ENCODE measurements at places on chromosomes 12 and 14. TPM values are rescaled to one million over a fixed set of nuclear protein-coding genes. Genes with fewer than 3 reads are reported as not detected.

The PPM1H gene
- total RNA-seq, result 7.8 TPM

The ATXN7L3B gene
- 16.1 TPM for total RNA-seq

The TEP1 gene
- total RNA-seq, result 8.8 TPM

The BMP4 gene
- 1.6 TPM for total RNA-seq

The SOS2 gene
- 7.4 TPM for total RNA-seq

The NDRG2 gene
- 2.7 TPM for total RNA-seq

The SERPINA5 gene
- total RNA-seq, result 0.20 TPM

The KICS2 gene
- total RNA-seq, result 8.5 TPM

The ZNF140 gene
- total RNA-seq, result 11.3 TPM

The AKAP6 gene
- total RNA-seq, result 0.45 TPM

The PTPRB gene
- 0.75 TPM for total RNA-seq

The TRIM9 gene
- total RNA-seq, result 15.6 TPM

The COA8 gene
- 53.8 TPM for total RNA-seq

The NPFF gene
- total RNA-seq, result not detected

The STYK1 gene
- total RNA-seq, result 0.30 TPM

The PRH2 gene
- total RNA-seq, result not detected

The HELB gene
- 1.6 TPM for total RNA-seq

The GALNT9 gene
- total RNA-seq, result 4.8 TPM

The CLEC2A gene
- not detected for total RNA-seq

The GPD1 gene
- total RNA-seq, result 0.17 TPM

The SOAT2 gene
- 0.40 TPM for total RNA-seq

The BEST3 gene
- total RNA-seq, result 1.5 TPM

The NRIP2 gene
- total RNA-seq, result not detected

The LGR5 gene
- total RNA-seq, result not detected

The SLC10A1 gene
- total RNA-seq, result not detected

The TAS2R13 gene
- not detected for total RNA-seq

The MRPL51 gene
- total RNA-seq, result 305 TPM

The NID2 gene
- total RNA-seq, result 13.8 TPM

The DDX47 gene
- 79.5 TPM for total RNA-seq

The GNG2 gene
- 4.0 TPM for total RNA-seq

The RAD51AP1 gene
- total RNA-seq, result 12.1 TPM

The ASIC1 gene
- 5.0 TPM for total RNA-seq

The MYF5 gene
- total RNA-seq, result not detected

The ACSM4 gene
- total RNA-seq, result not detected

The KRT6C gene
- total RNA-seq, result not detected

The SMCO2 gene
- total RNA-seq, result 0.12 TPM

The TAS2R20 gene
- total RNA-seq, result not detected

The ANKRD33 gene
- total RNA-seq, result not detected

The ATL1 gene
- 5.5 TPM for total RNA-seq

The ADAM21 gene
- total RNA-seq, result 0.05 TPM

The KRT73 gene
- total RNA-seq, result not detected

The NKX2-1 gene
- total RNA-seq, result not detected

The IL22 gene
- not detected for total RNA-seq

The PTPN6 gene
- total RNA-seq, result 12.9 TPM

The KANSL2 gene
- total RNA-seq, result 38.7 TPM

All from A549 treated with GW870086 at 1 μM for 4 hours (cell line).